ENCODE measurements at places on chromosomes 7 and 10. TPM values are rescaled to one million over a fixed set of nuclear protein-coding genes. Genes with fewer than 3 reads are reported as not detected.

The TMEM184A gene
- total RNA-seq: 8.7 TPM

The PTPRZ1 gene
- not detected for total RNA-seq

The CALML3 gene
- total RNA-seq: not detected

The IRF5 gene
- 14.9 TPM for total RNA-seq

The KIF11 gene
- 36.9 TPM for total RNA-seq

The FGFR2 gene
- total RNA-seq: 0.22 TPM

The KEL gene
- total RNA-seq: not detected

The CRYGN gene
- total RNA-seq: not detected

The ARMC3 gene
- total RNA-seq: 0.53 TPM

The LMBR1 gene
- 24.7 TPM for total RNA-seq

The RHOBTB1 gene
- 4.3 TPM for total RNA-seq

The ERVW-1 gene
- not detected for total RNA-seq

The ASZ1 gene
- total RNA-seq: not detected

The HOXA11 gene
- total RNA-seq: 0.67 TPM

The PRF1 gene
- total RNA-seq: not detected

The FGFBP3 gene
- total RNA-seq: 2.3 TPM

The SSC4D gene
- 1.3 TPM for total RNA-seq

The RNLS gene
- total RNA-seq: 8.2 TPM

The TET1 gene
- total RNA-seq: 0.46 TPM

The MICALL2 gene
- total RNA-seq: 25.9 TPM

The GBX1 gene
- not detected for total RNA-seq

The MRLN gene
- not detected for total RNA-seq

Data from A549 treated with CpdA at 1 μM for 4 hours (cell line).